Brain pericyte (primary cell): ENCODE measurements at places on chromosomes 2 and 18.

- DNase-seq, result no peak
Observed at GRCh38 chr18:55988537-55988936, 400.5 kb upstream of the TCF4 start.

DNA sequence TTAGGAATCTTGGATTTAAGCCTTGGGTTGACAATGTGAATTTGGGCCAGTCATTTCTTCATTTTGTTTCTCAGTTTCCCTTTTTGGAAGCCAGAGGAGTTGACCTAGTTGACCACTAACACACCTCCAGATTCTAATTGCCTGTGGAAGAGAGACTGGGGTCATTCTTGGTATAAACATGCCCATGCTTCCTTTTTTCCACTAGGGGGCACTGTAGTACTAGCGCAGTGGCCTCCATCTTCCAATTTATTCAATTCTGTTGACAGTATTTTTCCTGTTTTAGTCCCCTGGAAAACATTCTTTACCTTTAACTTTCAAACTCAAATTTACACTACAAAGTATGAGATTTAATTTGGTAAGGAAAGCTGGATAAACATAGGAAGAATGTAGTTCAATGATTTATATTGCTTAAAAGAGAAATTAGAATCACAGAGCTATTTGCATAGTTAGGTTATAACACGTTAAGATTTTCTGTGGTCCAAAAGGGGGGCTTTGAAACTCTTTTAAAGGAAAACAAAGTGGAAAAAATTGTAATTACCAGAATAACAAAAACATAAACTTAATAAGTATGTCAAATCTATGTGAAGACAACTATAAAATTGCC is 57.5 kb upstream of the AGPS start:
- no peak for DNase-seq

- DNase-seq, result no peak
Observed at GRCh38 chr18:77658751-77659448, 409.3 kb downstream of the GALR1 start.

- DNase-seq, result no peak
Observed at GRCh38 chr18:46712406-46712805, 44.4 kb downstream of the ST8SIA5 start.

DNA sequence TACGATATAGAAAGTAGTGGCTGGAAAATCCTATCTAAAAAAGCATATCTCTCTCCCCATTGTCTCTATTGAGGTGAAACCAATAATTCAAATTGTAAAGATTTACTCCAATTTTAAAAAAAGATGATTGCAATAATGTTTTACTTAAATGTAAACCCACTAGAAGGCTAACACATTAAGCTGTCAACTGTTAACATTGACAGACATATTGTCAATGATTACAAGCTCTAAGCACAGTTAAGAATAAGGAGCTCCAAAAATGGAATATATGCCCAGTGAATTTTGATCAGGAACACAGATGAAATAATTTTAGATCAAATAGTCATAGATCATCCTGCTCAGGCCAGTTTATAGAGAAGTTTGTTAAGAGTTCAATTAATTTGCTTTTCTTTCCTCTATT is 123.6 kb upstream of the NETO1 start:
- no peak for DNase-seq

DNA sequence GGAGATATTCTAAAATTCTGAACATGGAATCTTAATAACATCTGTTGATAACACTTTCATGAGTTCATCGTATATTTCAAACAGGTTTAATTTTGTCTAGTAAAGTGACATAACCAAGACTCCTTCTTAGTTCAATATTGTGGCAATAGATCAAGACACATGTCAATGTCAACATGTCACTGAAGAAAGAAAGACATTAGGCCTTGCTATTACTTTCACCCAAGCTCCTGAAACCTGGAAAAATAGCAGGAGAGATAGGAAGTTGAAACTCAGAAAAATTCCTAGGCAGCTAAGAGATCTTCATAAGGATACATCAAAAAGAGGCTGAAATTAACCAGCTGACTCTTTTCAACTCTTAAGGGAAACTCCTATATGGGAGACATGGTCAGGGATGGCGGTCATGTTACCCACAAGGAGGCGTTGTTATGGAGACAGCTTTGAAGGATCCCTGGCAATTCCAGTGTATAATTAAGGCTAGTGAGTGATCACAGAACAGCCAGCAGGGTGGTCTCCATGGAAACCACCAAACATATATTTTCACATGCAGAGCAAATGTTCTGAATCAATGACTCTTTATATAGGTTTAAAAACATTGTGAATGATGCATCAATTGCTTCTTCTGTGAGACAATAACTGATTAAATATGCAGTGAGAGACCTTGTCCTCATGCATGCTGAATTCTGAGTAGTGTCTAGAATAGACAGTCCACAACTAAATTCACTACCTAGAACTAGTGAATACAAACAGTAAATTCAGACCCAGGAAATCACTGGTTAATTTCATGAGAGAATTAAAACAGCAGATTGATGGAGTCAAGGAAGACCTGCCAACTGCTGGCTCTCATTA is 115.3 kb upstream of the RIOK3 start:
- no peak for DNase-seq

DNA sequence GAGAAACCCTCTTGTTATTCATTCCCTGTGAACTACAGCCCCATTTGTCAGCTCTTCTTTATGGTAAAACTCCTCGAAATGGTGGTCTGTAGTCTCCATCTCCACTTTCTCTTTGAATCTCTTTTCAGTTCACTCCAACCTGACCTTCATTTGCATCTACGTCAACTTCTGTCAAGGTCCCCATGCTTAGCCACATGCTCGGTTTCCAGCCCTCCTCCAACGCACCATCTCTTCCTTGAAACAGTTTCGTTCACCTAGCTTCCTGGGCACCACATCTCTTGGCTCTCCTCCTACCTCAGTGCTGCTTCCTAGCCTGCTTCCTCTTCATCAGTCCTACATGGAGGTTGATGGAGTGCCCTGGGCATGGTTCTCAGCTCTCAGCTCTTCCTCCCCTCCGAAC is 81.1 kb upstream of the AFF3 start:
- DNase-seq, result no peak
